ENCODE measurements at places on chromosomes 6 and 20.

DNA sequence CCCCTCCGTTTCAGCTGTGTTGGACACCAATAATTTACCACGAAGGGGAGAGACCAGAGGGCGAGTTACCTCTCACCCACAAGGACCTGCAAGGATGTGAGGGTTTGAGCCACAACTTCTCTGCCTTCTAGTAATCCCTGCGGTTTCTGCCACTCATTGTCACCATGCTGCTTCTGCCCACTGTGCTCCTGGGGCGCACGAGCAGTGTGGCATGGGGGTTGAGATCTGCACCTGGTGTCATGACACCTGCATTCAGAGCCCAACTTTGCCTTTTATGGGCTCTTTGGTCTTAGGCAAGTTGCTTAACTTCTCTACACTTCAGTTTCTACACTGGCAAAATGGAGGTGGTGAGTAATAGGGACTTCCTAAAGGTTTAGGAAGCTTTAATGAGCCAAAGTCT, 84.9 kb downstream of the SOBP start:
- no peak for DNase-seq

GRCh38 chr6:112841553-112842329, 494.6 kb downstream of the RFPL4B start:
- DNase-seq = no peak

DNA sequence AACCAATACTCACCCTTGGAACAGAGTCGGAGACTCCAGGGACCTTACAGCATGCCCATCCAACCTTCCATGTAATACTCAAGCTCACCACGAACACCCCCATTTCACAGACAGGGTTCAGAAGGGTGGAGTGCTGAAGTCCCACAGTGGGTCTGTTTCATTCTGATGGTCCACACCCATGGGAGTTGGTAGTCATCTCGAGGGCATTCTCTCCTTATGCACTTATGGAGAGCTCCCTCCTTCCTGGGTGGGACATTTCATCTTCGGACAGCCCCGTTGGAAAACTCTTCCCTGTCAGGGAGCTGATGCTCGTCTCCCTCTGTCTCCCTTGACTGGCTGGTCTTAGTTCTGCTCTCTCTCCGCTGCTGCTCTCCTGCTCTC, 38.9 kb downstream of the COX4I2 start:
- no peak for DNase-seq

DNA sequence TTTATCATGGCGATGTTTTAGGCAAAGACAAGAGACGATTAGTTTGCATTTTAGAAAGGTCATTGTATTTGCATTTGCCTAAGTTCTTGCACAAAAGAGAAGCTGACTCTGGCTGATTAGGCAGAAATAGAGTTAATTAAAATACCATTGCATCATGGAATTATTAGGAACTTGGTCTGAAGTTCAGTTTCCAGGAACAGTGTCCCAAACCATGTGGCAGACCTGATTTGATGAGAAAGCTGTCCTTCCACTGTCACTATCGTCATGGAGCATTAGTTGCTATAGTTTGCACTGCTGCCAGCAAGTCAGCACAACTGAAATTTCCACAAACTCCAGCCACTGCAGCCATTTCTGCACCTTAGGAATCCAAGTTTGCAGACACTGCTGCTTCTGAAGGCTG, 24.3 kb upstream of the MCUR1 start:
- no peak for DNase-seq

- no peak for DNase-seq
These were observed 16.7 kb upstream of the PI3 start for GRCh38 chr20:45157962-45158361.

DNA sequence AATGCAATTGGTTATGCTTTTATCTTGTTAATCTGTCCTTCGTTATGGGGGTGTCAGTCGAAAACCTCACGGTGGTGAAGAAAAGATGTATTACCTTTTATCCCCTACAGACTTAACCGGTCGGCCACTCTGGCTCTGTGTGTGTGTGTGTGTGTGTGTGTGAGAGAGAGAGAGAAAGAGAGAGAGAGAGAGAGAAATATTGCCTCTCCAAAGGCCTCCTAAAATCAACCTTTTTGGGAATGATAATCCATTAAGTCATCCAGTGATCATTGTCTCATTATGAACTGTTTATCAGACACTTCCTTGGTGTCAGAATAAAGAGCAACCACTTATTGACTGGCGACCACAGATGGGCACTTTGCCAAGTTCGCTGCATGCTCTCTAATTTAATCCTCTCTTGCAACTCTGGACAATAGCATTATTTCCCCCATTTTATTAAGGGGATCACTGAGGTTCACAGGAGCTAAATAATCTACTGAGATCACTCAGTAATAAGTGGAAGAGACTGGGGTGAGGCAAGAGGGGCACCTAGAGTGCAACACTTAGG, 30.7 kb downstream of the SLC35D3 start:
- peak; percentile 53 for DNase-seq

DNA sequence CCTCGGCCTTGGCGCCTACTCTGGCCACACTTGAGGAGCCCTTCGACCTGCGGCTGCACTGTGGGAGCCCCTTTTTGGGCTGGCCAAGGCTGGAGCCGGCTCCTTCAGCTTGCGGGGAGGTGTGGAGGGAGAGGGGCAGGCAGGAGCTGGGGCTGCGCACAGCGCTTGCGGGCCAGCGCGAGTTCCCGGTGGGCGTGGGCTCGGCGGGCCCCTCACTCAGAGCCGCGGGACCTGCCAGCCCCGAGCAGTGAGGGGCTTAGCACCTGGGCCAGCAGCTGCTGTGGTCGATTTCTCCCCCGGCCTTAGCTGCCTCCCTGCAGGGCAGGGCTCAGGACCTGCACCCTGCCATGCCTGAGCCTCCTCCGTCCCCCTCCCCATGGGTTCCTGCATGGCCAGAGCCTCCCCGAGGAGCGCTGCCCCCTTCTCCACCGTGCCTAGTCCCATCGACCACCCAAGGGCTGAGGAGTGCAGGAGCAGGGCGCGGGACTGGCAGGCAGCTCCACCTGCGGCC, 136.8 kb downstream of the EPHA7 start:
- no peak for DNase-seq

DNA sequence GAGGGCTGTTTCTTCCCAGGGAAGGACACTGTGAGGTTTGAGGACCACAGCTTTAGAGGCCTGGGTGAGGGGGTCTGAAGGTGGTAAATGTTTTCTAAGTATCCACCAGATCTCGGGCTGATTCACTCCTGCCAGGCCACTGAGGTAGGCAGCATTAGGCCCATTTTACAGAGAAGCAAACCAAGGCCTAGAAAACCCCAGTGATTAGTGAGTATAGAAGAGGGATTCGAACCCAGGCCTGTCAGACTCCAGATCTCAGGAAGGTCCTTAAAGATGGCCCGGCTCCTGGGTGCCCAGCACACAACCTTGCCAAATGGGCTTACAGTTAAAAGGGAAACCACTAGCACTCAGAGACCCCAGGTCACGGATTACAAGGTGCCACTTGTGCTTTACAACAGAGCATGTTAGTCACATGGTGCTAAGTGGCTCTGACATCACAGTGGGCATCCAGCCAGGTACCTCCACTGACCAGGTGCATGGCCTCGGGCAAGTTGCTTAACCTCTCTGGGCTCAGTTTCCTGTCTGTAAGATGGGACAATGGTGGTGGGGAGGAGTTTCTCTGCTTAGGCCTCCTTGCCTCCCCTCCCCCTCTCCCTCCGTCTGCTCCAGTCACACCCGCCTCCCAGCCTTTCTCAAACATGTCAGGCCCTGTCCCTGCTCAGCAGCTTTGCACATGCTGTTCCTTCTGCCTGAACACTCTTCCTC, 18.8 kb upstream of the SIRPA start:
- DNase-seq = no peak

DNA sequence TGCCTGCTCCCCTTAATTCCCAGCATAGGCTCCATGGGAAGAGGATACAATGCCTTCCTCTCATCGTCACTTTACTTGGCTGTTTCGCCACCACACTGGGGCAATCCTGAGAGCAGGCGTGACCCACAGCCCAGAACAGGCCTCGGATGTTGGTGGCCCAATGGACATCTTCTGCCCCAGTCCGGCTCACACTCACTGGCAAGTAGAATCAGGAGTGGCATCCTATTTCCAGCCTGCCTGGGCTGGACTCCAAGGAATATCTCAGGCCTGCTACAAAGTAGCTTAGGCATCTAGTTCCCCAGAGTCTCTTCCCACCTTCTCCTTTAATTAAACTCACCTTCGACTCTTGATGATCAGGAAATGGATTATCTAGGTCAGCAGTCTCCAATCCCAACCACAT, 110.5 kb downstream of the LRFN2 start:
- no peak for DNase-seq

DNA sequence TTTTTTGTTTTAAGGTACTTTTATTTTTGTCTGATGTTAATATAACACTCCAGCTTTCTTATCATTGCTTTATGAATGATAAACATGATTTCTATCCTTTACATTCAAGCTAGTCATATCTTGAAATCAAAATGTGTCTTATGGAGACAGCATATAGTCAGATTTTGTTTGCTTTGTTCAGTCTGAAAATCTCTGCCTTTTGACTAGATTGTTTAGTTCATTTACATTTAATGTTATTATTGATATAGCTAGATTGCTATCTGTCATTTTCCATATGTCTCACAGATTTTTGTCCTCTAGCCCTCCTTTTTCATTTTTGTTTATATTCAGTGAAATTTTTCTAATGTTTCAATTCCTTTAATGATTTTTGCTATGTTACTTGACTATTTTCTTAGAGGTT, 332.8 kb downstream of the SMOC2 start:
- no peak for DNase-seq

Data from NCI-H2227 treated with DMSO at 0.1 percent for 48 hours (cell line).